ENCODE measurements at places on chromosomes 4 and X.

DNA sequence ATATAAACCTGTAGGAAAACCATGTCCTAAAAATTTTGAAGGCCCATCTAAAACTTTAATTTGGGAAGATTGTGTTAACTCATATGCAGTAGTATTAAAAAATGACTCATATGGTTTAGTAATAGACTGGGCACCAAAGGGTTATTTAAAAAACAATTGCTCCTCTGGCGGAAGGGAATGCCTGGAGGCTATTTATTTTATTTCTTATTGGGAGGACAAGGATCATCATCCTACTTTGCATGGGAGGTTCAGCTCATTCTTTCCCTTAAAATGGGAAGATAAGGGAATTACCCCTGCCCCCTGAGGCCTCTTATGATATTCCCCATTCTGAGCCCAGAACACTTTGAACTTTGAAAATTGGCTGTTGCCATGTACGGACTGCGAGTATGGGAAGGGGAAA is 29.7 kb upstream of the MGST2 start:
- DNase-seq = no peak

DNA sequence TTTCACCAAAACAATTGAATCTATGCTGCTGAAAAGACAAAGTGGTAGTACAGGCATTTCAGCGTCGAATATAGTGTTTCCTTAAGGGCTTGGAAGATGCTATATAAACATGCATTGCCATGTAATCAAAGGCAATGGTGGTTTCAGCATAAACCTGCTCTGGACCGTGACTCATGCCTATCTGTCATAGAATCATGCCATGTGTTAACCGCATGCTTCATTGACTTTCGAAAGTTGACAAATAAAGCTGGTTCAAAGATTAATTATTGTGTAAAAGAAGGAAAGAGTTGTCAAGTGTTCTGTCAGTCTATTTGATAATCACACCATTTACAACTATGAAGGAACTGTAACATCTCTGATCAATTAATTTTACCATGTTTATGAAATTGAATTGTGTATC is 83.2 kb downstream of the FUNDC1 start:
- no peak for DNase-seq

- DNase-seq = no peak
Measured at GRCh38 chr4:8854016-8854415, 17.6 kb downstream of the HMX1 start.

- DNase-seq = no peak
Measured at GRCh38 chrX:10833299-10834169, 213.1 kb upstream of the MID1 start.

DNA sequence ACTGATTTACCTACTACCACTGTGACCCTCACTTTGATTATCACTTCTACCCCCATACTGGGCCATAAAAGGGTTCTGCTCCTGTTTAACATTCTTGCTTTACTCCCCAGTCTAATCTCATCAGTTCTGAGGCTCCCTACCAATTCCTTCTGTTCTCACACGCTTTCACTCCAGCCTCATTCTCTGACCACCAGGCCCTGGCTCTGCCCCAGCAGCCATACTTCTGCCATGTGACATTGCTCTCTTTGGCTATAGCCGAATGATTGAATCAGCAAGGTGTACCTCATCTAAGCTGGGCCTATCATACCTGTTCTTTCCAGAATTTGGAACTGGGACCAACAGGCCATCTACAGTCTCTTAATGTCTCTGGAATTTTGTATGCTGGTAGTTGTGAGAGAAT is 14.4 kb upstream of the ELF2 start:
- DNase-seq = no peak

GRCh38 chrX:69289046-69289792 is 124.0 kb upstream of the PJA1 start:
- no peak for DNase-seq

- no peak for DNase-seq
Measured at GRCh38 chrX:16175329-16176061, 8.2 kb downstream of the MAGEB17 start.

GRCh38 chr4:128315756-128316520 is 28.3 kb upstream of the PGRMC2 start:
- DNase-seq = no peak

DNA sequence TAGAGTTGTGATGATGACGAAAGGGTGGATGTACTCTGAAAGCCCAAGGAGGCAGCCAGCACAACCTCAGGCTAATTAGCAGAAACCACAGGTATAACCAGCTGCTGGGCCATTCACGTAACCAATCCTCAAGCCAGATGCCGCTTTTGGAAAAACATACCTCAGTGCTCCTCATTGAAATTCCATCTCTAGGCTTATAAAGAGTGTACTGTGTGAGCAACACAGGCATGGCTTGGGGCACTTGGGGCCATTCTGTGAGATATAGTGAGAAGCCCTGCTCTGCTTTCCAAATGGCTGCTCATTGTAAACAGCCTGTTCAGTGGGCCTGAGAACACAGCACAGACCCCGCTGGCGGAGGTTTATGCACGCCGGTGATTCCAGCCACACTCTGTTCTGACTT is 182.1 kb upstream of the HHIP start:
- no peak for DNase-seq

DNA sequence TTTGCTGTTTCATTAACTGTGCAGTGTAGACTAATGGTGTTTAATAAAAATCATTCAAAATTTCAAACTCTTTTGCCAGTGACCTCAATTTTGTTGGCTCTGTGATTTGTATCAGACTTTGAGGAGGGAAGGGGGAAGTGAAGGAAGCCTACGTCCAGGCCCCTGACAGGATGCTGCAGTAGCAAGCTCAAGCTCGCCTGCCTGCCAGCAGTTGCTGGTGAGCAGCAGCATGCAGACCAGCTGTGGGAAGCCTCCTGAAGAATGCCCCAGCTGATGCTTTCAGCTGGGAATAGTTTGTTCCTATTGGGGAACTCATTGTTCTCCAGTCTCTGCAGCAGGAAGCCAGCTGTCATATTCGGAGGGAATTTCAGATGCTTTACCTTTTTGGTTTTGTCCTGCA is 495.2 kb downstream of the AFF2 start:
- no peak for DNase-seq

GRCh38 chr4:10295301-10295700 is 161.9 kb downstream of the ZNF518B start:
- DNase-seq = no peak

DNA sequence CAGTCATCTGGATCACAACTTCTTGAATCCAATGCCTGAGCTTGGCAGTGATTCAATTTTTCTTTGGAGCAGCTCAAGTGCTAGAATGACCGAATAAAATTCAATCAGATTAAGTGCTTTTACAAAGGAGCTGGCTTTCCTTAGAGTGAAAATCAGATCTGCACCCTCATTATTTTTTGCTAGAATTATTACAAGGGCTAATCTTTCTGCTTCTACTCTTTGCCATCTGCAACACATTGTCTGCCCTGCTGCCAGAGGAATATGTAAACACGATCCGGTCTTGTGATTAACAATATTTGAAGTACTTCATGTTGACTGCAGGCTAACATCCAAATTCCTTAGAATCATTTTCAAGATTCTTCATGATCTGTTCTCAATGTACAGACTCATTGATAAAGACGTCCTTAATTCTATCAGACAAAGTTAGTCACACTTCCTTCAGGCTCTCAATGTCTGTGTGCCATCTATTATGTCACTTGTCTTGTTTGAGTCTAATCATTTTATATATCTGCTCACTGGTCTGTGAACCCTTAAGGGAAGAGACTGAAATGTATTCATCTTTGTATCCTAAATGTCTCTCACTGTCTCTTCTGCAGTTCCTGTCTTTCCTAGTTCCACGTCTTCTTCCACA is 531.2 kb downstream of the GALNTL6 start:
- DNase-seq = no peak

GRCh38 chr4:140090215-140090731 is 63.7 kb downstream of the MAML3 start:
- DNase-seq = no peak

DNA sequence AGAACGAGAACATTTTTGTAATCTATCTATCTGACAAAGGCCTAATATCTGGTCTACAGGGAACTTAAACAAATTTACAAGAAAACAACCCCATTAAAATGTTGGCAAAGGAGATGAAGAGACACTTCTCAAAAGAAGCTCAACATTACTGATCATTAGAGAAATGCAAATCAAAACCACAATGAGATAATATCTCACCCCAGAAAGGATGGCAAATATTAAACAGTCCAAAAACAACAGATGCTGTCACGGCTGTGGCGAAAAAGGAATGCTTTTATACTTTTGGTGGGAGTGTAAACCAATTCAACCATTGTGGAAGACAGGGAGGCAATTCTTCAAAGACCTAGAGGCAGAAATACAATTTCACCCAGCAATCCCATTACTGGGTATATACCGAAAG is 2284.8 kb downstream of the ARAP2 start:
- no peak for DNase-seq

Data from T-helper 1 cell (primary cell).